SJSA1 (cell line): ENCODE measurements at places on chromosomes 1 and 21. TPM values are rescaled to one million over a fixed set of nuclear protein-coding genes. Genes with fewer than 3 reads are reported as not detected.

- DNase-seq: no peak
These were observed 28.2 kb downstream of the CD34 start for GRCh38 chr1:207882692-207883091.

DNA sequence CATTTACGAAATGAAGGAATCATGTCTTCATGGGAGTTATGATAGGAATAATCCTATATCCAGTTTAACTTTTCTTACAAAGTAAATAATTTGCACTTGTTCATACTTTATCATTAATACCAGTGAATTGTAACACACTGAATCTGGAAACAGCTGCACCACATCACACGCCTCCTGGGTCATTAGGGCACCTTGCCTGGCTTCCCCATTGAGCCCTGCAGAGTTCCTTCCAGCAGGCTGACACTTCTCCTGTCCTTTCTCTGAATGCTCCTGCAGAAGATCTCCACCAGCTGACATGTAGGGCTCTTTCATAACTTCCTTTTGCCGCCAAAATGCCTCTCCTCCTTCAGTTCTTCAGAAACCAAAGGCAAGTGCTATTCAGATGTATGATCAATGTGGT lies 201.1 kb downstream of the DAB1 start:
- DNase-seq: no peak

DNA sequence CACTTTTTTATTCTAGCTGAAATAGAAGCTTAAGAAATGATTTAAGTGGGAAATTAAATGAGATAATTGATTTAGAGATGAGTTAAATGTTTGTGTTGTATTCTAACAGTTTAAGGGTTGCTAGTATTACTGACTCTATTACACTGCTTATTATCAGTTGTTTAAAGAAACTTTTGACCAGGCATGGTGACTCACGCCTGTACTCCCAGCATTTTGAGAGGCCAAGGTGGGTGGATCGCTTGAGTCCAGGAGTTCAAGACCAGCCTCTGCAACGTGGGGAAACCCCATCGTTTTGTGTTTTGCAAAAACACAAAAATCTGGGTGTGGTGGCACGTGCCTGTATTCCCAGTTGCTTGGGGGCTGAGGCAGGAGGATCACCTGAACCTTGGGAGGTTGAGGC lies 14.2 kb downstream of the CLIC4 start:
- no peak for DNase-seq

DNA sequence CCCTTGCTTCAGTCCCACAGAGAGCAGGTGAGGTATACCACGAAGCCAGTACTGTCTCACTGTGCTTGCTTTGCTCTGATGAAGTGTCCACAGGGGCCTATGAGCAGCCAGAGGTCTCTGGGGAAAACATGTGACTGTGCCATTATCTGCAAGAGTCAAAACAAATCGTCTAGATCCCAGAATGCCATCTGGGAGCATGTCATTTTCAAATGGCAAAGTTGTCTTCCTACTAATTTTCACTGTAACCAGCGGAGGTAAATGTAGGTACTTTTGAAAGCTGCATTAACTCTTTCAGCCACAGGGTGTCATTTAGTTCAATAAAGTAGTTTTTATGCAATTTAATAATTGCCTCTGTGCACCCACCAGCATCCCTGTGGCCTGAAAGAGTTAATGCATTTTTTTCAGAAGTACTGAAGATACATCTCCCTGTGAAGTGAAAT lies 173.6 kb upstream of the SGIP1 start:
- DNase-seq: no peak

DNA sequence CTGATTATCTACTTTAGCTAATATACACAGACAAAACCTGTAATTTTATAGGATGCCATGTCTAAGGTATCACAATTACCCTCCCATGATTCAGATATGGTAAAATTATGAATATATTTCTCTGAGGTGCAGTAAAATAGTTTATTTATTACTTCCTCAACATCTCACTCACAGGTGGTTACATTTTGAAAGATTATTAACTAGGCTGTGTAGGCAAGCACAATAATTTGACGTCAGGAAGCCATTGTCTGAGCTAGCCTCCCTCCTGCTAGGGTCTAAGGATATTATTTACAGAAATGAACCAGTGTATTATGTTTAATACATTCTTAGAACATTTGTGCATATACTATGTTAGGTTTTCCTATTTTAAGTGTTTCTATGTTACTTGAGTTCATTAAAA lies 69.9 kb upstream of the ADGRL2 start:
- DNase-seq: no peak

GRCh38 chr1:222061711-222062359 lies 319.9 kb upstream of the DUSP10 start:
- DNase-seq: no peak

Gene PLK3
- total RNA-seq: 7.0 and 9.6 TPM in 2 replicates

Gene FAM167B
- 0.19 and 0.24 TPM in 2 replicates for total RNA-seq
